NCI-H1417 treated with DMSO at 0.1 percent for 48 hours (cell line): ENCODE measurements at places on chromosomes 7 and 10.

- no peak for DNase-seq
Observed at GRCh38 chr10:14555807-14556206, 218.9 kb downstream of the FAM107B start.

DNA sequence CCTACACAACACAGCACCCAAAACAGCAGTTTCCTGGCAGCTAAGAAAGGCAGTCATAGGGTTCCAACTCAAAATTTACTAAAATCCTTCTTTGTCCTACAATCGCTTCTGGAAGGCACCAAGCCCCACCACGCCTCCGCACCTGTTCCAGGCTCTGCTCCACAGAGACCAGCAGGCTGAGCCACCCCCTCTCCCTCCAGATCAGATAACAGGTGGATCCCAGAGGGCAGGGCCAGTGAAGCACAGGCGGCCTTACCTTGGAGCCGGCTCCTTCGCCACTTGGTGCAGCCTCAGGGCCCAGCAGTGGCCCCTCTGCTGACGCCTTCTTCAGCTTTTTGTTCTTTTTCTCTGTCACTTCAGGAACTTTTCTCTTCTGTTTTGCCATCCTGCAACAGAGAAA, 33.0 kb downstream of the ZFAND2A start:
- no peak for DNase-seq

GRCh38 chr7:41107330-41107937, 595.5 kb downstream of the INHBA start:
- DNase-seq: no peak

- no peak for DNase-seq
Observed at GRCh38 chr10:42998481-42999384, 78.1 kb upstream of the RET start.

DNA sequence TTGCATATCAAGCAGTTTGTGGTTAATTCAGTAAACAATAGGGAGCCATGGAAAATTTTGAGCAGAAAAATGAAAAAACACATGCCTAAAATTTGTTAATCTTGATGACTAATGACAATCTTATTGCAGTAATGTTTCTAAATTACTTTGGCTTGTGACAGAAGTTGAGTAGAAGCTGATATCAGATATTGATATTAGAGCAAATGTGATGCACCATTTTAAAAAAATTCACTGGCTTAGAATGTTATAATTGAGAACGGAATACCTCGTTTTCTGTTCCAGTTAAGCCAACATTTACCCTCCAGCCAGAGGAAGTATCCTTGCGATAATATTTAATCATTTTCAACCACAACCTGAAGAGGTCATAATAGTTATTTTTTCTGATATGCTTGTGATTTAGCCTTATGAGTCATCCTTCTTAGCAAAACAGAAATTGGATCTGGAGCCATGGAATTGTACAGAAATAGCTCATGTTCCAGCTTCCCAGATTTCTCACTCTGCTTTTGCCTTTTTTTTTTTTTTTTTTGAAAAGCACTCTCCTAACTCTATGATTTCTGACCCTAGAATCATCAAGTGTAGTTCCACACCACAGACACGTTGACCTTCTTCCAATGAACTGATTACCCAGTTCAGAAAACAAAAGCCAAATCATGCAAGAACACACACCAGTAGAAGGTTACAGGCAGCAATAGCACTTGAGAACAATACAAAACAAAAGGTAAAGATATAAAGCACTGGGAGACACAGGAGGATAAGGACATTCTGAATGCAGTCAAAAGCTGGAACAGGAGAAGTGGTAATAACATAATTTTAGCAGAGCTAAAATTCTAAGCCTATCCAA, 96.8 kb upstream of the PHYHIPL start:
- no peak for DNase-seq

DNA sequence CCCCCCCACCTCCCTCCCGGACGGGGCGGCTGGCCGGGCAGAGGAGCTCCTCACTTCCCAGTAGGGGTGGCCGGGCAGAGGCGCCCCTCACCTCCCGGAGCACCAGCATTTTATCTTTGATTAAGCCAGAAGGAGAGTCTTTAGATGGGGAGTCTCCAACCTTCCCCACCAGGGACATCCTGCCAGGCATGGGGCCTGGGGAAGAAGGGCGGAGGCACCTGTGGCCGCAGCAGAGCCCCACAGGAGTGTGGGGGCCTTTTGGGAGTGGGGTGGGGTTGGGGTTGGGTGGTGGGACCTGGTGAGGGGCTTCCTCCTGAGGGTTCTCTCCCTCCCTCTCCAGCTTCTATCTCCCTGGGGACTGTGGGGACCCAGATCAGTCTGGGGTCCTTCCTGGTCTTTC, 18.2 kb downstream of the ZNF783 start:
- no peak for DNase-seq

DNA sequence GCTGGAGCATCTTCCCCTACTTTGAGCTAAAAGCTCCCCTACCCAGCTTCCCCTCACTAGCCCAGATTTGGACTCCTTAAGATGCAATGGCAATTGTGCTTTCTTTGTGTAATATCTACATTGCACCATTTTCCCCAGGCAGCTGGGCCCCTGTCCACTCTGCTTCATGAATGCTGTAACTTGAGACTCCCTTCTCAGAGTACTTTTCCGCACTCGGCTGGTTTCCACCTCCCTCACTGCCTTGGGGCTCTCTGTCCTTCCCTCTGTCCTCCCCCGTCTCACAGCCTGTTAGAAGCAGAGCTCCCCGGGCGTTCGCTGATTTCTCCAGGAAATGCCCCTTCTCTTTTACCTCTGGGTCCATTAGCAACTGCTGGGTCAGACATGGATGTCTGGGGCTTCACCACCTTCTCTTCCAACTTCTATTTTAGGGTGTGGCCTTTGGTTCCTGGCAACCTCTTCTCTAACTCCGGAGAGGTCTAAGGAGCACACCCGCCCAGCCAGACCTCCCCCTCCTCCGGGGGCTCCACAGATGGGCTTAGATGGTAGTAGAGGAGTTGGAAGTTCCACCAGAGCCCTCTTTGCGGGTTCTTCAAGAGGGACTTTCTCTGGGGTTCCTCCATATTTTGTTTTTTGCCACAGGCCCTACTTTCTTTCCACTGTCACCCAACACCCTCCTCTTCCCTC, 2.9 kb upstream of the TMEM72 start:
- no peak for DNase-seq

DNA sequence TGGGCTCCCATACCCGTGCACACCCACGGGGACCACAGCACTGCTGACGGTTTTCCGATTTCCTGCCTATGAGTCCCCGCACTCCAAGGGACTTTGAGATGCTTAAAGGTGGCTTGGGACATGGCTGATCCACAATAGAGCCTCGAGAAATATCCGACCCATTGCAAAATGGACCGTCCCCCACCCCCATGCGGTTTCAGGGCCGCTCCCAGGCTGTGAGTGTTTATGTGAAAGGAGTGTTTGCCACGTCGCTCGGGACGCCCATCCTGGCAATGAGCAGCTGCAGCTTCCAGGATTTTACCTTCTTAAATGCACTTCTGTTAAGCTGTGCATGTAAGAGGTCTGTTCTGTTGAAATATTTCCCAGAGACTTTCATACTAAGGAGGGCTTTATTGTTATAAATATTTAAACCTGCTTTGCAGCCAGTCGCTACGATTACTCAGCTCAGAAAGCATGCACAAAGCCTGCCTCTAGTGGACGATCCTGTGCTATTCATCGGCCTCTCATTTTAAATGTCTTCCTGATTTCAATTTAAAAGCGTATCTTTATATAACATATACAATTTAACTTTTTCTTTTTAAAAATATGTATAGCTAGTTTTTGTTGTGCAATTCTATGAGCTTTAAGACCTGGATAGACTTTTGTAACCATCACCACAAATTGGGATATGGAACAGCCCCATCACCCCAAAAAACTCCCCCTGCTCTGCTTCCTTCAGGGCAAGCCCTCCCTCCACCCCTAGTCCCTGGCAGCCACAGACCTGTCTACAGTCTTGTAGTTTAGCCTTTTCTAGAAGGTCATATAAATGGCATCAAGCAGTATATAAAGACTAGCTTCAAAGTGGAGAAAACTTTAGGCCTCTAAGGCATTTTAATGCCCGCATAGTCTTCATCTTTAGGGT, 418.3 kb downstream of the PAXIP1 start:
- no peak for DNase-seq

- no peak for DNase-seq
Observed at GRCh38 chr10:125064681-125065492, 95.5 kb downstream of the CTBP2 start.

- DNase-seq: no peak
Observed at GRCh38 chr10:80453056-80453841, 861 bp upstream of the TSPAN14 start.

GRCh38 chr7:116957874-116958273, 4.6 kb downstream of the ST7 start:
- DNase-seq: no peak

GRCh38 chr10:97117372-97117771, 68.4 kb downstream of the SLIT1 start:
- DNase-seq: no peak

DNA sequence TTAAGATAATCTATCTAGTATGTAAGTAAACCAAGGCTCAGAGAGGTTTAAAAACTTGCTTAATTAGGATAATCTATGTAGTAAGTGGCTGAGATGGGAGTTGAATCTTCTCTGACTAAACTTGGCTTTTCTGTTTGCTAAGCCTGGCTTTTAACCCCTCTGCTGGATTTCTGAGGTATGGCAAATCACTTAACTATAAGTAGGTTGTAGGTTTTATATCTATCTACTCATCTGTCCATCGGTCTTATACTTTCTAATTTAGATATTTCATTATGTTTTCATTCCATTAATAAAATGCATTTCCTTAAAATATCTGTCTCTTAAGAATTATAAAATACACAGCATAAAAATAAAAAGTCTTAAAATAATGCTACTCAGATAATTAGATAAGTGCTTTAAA, 59.4 kb downstream of the ST7 start:
- no peak for DNase-seq

GRCh38 chr10:43122826-43123225, 15.4 kb upstream of the CSGALNACT2 start:
- no peak for DNase-seq

GRCh38 chr10:33223326-33224000, 111.0 kb downstream of the NRP1 start:
- DNase-seq: no peak

DNA sequence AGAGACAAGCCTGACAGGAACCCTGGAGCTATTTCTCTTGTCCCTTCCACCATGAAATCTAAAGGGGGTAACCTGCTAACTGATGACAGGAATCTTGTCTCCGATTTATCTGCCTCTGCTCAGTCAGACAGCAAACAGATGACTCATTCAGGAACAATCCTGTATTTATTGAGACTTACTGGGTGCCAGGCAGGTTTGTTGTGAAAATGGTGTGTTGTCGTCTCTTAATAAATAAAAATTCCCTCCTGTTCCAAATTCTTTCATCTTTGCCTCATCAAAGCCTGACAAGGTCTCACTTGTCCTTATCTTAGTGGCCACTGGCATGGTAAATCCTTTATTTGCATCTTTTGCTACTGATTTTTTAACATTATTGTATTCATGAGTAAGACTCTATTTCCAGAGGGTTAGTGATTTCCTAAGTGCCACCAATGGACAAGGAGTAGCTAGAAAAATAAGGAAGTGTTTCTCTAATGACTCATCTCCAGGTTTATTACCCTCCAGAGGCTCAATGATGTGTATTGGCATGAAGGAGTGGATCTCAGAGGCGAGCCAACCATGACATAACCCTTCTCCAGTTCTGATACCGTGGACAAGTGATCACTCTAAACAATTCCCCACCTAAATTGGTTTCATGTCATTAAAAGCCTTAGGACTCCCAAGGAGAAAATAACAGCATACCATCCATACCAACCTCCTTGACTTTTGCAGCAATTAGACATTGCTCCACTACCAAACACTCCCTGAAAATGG, 724.0 kb downstream of the GRID1 start:
- no peak for DNase-seq

GRCh38 chr10:124204726-124205125, 111.3 kb upstream of the CHST15 start:
- DNase-seq: no peak

DNA sequence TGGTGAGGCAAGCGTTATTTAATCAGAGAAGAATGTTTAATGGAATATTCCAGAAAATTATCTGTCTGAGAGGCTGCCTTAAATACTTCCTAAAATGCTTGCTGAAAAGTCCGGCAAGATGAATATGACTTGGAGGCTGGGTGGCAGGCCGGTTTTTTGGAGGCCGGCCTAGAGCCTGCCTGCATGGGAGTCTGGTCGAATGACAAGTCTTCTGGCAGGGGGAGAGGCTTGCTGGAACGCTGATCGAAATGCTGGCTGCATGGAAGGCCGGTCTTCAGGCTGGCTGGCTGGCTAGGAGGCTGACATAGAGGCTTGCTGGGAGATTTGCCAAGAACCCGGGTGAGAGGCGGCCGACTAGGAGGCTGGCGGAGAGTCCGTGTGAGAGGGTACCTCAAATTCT, 135.7 kb downstream of the OR13A1 start:
- DNase-seq: no peak

GRCh38 chr7:22252936-22253536, 103.9 kb downstream of the RAPGEF5 start:
- DNase-seq: no peak

GRCh38 chr10:92758594-92758993, 68.8 kb downstream of the HHEX start:
- no peak for DNase-seq

GRCh38 chr7:55396233-55396785, 31.2 kb downstream of the LANCL2 start:
- DNase-seq: no peak

DNA sequence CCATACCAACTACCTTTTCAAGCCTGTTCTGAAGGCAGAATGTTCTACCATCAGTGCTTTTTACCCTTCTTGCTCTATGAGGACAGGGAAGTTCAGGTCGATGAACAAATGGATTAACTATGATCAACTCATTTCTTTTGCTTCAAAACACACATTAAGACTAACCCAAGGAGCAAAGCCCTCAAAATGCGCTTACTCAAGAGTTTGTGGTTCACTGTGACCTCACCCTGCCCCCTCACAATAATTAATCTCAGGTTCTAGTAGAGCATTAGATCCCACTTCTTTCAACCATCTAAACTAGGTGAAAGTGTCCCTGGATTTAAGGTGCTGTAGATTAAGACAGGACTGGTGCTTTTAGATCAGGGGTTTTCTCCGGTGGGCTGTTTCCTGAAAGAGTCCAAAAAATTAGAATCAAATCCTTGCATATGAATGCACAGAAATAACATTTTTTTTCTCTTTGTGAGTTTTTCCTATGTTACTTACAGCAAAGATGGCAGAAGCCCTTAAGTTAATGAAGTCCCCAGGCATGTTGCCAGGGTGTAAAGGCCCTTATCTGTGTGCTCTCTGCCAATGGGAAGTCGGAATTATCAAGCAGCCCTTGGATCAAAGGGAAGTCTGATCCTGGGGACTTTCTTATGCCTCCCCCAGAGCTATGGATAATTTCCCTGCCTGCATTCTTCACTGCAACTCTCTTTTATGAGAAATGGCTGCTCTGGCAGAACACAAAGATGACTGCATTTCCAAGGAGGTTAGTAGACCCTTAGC, 205.5 kb upstream of the STK17A start:
- no peak for DNase-seq
